ENCODE measurements at places on chromosomes 5 and 9. TPM values are rescaled to one million over a fixed set of nuclear protein-coding genes. Genes with fewer than 3 reads are reported as not detected.

The GLE1 gene
- 25.0 TPM for total RNA-seq

The POLR3G gene
- total RNA-seq = 7.9 TPM

The SECISBP2 gene
- 15.4 TPM for total RNA-seq

The TNIP1 gene
- 91.4 TPM for total RNA-seq

The BSPRY gene
- not detected for total RNA-seq

The CLIC3 gene
- total RNA-seq = 14.8 TPM

The MAP1B gene
- total RNA-seq = 149 TPM

The NEUROG1 gene
- total RNA-seq = not detected

GRCh38 chr5:115558388-115558956 is 13.9 kb upstream of the FEM1C start:
- DNase-seq = no peak
- peaks cover 12% of the 10 kb centered on the region for H3K36me3 ChIP-seq
- peak overlapping the region; percentile 88 for H3K27ac ChIP-seq
- H3K27me3 ChIP-seq = no peaks in the 10 kb centered on the region
- peaks cover 59% of the 10 kb centered on the region for H3K4me1 ChIP-seq

- peaks cover 3% of the 10 kb centered on the region for H3K27me3 ChIP-seq
- DNase-seq = peak; percentile 17
Observed at GRCh38 chr5:137264041-137264440, 235.1 kb downstream of the SPOCK1 start.

DNA sequence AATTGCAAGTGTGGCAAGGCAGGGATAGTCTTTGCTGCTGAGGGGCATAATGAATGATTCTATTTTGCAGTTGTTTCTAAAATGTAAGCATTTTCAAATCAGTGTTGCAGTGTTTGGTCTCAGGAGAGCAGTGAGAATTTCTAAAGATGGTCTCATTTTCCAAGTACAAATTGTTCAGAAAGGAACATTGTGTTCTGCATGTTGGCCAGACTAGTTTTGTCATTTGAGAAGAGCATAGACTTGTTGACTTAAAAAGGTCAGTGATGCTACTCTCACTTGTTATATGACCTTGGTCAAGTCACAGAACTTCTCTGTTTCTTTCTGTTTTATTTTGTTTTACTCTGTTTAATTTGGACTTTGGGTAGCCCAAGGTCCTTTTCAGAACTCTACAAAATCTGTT is 344.6 kb downstream of the OSTF1 start:
- H3K27me3 ChIP-seq = peaks cover 2% of the 10 kb centered on the region
- no peak overlapping the region for H3K27ac ChIP-seq
- DNase-seq = no peak
- 0 out of 2 replicates have a peak, but pooled peaks cover 6% of the 10 kb centered on the region for H3K36me3 ChIP-seq
- H3K4me1 ChIP-seq = no peaks in the 10 kb centered on the region

- DNase-seq = no peak
- H3K4me1 ChIP-seq = peaks cover 12% of the 10 kb centered on the region
- no peaks in the 10 kb centered on the region for H3K36me3 ChIP-seq
- peak overlapping the region; percentile 86 for H3K4me3 ChIP-seq
- H3K27me3 ChIP-seq = peaks cover 44% of the 10 kb centered on the region
- H3K27ac ChIP-seq = no peak overlapping the region
Observed at GRCh38 chr5:76402251-76402885, 717 bp upstream of the IQGAP2 start.

GRCh38 chr9:116387934-116388698 is 234.5 kb downstream of the PAPPA start:
- H3K27ac ChIP-seq = peak overlapping the region; percentile 11
- peaks cover 51% of the 10 kb centered on the region for H3K4me1 ChIP-seq
- peaks cover 40% of the 10 kb centered on the region for H3K36me3 ChIP-seq
- peaks cover 1% of the 10 kb centered on the region for H3K27me3 ChIP-seq

DNA sequence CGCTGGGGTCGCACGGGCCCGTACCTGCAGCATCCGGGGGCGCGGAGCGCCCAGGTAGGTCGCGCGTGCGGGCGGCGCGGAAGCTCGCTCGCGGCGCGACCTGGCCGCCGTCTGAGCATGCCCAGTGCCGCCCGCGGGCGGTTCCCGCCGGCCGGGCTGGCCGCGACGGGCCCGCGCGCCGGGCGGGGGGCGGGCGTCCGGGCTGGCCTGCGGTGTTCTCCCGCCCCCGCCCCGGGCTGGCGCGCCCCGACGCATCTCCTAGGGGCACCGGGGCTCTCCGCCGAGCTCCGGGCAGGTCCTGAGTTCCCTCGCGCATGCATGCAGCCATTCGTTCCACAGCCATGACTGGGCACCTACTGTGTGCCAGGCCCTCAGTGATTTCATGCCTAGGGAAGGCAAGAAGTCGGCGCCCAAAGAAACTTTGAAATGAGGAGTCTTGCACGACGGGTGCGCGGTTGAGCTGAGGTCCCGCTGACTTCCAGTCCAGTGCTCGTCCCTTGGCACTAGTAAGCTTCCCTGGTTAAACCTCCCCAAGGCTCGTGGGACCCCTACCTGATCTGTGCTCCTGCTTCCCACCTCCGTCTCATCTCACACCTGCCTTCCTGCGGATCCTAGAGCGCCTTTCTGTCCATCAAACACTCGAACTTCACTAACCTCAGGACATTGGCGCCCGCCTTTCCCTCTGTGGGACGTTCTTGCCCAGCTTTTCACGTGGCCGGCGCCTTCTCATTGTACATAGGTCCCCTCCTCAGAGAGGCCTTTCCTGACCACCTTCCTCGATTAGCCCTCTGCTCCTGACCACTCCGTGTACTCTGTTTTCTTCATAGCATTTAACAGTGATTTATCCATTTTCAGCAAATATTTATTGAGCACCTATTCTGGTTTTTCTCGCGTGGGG is at the start of gene PTPN3:
PTPN3 (minus strand) TSS at position 113 of the 898 bp plus-strand sequence. CDS start 34,873 bp downstream, outside the sequence.
- H3K27me3 ChIP-seq = peaks cover 53% of the 10 kb centered on the region
- no peak within 1 kb of the TSS for H3K27ac ChIP-seq
- H3K4me3 ChIP-seq = no peak within 1 kb of the TSS
- H3K36me3 ChIP-seq = no peaks in the 10 kb centered on the region
- H3K4me1 ChIP-seq = no peaks in the 10 kb centered on the region
- no peak for DNase-seq

GRCh38 chr9:35000535-35001284 is 11.2 kb downstream of the DNAJB5 start:
- peak overlapping the region; percentile 53 for H3K4me3 ChIP-seq
- peaks cover 10% of the 10 kb centered on the region for H3K36me3 ChIP-seq
- peaks cover 59% of the 10 kb centered on the region for H3K4me1 ChIP-seq
- H3K27me3 ChIP-seq = peaks cover 3% of the 10 kb centered on the region
- DNase-seq = peak; percentile 82

- no peak for DNase-seq
- no peak overlapping the region for H3K4me3 ChIP-seq
Observed at GRCh38 chr5:177132136-177133095, 1.2 kb upstream of the NSD1 start.

DNA sequence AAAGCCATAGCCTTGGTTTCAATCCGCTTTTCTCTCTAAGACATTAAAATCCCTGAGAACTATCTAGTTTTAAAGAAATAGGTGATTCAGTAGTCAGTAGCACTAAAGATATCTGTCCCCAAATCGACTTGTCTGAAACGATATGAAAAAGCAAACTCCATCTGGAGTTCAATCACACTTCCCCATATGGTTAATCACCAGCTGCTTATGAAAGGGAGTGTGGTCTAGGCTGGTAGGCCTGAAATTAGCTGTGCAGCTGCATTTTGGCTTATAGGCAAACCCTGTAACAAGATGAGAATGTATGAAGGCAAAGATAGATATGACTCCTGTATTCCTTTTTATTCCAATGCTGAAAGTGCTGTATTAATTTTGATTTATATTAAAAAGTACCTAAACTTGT is 65.9 kb downstream of the DMRTA1 start:
- no peaks in the 10 kb centered on the region for H3K27me3 ChIP-seq
- H3K4me3 ChIP-seq = no peak overlapping the region
- H3K4me1 ChIP-seq = no peaks in the 10 kb centered on the region
- DNase-seq = no peak

DNA sequence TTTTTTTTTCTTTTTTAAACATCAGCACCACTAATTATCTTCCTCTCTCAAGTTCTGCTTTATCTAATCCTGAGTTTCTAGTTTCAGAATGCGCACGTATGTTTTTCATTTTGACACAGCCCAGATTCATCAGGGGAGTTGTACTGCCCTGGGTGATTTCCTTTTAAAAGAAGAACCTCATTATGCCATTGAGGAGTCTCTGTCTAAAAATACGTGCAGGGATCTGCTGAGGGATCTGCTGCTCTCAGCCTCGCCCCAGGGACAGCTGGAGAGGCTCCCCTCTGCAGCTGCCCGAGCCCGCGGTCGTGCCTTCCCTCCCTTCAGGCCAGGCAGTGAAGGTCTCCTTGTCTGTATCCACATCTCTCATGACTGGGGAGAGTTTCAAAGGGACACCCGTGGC is 273.1 kb downstream of the ARHGEF28 start:
- H3K36me3 ChIP-seq = peaks cover 14% of the 10 kb centered on the region
- H3K27me3 ChIP-seq = no peaks in the 10 kb centered on the region
- H3K4me3 ChIP-seq = no peak overlapping the region
- H3K4me1 ChIP-seq = peaks cover 18% of the 10 kb centered on the region
- H3K27ac ChIP-seq = no peak overlapping the region
- DNase-seq = no peak

DNA sequence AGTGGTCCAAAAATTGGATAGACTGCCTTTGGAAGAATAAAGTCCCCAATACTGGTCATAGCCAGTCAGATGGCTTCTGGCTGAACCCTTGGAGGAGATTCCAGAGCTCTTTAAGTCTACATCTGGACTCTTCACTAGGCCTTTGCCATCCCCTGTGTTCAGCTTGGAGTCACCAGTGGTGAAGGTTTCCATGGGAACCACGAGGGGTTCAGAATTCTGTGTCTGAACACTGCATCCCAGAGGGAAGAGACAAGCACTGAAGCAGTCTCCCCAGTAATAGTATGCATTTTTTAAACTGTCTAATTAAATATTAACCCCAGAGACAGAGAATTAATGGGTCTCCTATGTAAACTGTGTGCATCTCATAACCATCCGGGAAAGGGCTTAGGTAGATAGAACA is 38.2 kb downstream of the POU4F3 start:
- H3K27ac ChIP-seq = no peak overlapping the region
- no peaks in the 10 kb centered on the region for H3K4me1 ChIP-seq
- no peaks in the 10 kb centered on the region for H3K36me3 ChIP-seq
- H3K4me3 ChIP-seq = no peak overlapping the region
- H3K27me3 ChIP-seq = peaks cover 31% of the 10 kb centered on the region

DNA sequence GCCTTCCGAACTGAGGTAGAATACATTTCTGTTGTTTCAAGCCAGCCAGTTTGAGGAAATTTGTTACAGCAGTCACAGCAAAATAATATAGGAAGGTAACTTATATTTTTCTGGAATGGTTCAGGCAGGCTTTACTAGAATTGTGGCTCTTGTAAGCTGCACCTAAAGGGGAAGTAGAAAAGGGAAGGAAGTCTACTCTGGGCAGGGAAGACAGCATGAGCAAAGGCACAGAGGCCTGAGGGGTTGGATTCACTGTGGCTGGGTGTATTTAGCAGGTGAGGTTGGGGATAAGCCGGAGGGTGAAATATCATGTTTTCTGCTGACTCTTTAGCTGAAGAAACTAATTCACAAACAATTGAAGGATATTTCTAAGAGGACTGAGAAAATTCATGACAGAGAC is 183.5 kb downstream of the GAS1 start:
- H3K27me3 ChIP-seq = peaks cover 3% of the 10 kb centered on the region
- H3K36me3 ChIP-seq = no peaks in the 10 kb centered on the region
- no peak for DNase-seq

DNA sequence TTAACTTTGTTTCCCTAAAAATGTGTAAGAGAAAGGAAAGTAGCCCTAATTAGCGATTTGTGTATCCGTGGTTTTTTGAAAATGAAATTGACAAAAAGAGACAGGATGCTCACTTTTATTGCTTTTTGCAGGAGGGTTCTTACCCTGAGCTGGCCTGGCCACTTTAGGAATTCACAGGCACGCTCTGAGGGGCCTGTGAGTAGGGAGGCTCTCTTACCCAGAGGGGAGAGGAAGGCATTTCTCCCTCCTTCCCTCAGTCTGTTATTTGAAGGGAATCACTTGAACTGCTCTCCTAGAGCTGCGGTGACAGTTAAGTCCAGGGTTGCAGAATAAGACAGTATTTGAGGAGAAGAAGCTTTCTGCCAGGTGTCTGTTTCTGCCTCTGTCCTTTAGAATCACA is 16.7 kb downstream of the PIK3R1 start:
- H3K36me3 ChIP-seq = peaks cover 5% of the 10 kb centered on the region
- peaks cover 2% of the 10 kb centered on the region for H3K27me3 ChIP-seq
- no peak overlapping the region for H3K4me3 ChIP-seq
- H3K4me1 ChIP-seq = peaks cover 21% of the 10 kb centered on the region
- DNase-seq = no peak

GRCh38 chr5:34591723-34592122 is 64.4 kb upstream of the RAI14 start:
- no peaks in the 10 kb centered on the region for H3K36me3 ChIP-seq
- no peak for DNase-seq
- no peak overlapping the region for H3K4me3 ChIP-seq
- H3K27ac ChIP-seq = no peak overlapping the region
- H3K4me1 ChIP-seq = peaks cover 34% of the 10 kb centered on the region
- no peaks in the 10 kb centered on the region for H3K27me3 ChIP-seq

- H3K36me3 ChIP-seq = peaks cover 36% of the 10 kb centered on the region
- H3K4me3 ChIP-seq = no peak overlapping the region
- peak overlapping the region; percentile 71 for H3K27ac ChIP-seq
- H3K4me1 ChIP-seq = peaks cover 58% of the 10 kb centered on the region
- H3K27me3 ChIP-seq = 0 out of 2 replicates have a peak, but pooled peaks cover 3% of the 10 kb centered on the region
Observed at GRCh38 chr9:132006677-132007370, 72.8 kb downstream of the MED27 start.

DNA sequence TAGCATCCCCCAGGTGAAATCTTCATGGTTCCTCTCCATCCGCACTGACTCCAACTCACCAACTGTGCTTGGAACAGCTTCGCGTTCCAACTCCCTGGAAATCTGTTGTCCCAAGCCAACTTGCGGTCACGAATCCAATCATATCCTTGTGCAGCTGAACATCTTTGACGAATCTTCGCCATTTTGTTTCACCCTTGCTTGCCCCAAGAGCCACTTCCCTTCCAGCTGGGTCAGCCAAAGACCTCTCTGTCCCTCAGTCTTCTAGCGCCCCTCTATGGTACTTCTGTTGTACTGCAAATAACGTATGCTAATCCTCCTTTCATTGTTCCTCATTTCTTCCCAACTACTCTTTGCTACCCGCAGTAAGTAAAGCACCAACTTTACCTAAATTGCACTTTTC is 61.0 kb upstream of the TARS1 start:
- H3K4me1 ChIP-seq = peaks cover 21% of the 10 kb centered on the region
- no peak for DNase-seq
- H3K27me3 ChIP-seq = no peaks in the 10 kb centered on the region
- H3K36me3 ChIP-seq = peaks cover 22% of the 10 kb centered on the region
- H3K27ac ChIP-seq = no peak overlapping the region
- no peak overlapping the region for H3K4me3 ChIP-seq

DNA sequence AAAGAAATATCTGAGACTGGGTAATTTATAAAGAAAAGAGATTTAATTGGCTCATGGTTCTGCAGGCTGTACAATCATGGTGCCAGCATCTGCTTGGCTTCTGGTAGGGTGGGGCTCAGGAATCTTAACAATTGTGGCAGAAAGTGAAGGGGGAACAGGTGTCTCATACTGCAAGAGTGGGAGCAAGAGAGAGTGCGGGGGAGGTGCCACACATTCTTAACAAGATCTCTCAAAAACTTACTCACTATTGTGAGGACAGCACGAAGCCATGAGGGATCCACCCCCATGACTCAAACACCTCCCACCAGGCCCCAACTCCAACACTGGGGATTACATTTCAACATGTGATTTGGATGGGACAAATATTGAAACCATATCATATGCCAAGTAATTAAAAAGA is 70.1 kb upstream of the PANK3 start:
- DNase-seq = no peak
- H3K36me3 ChIP-seq = peaks cover 4% of the 10 kb centered on the region
- peaks cover 32% of the 10 kb centered on the region for H3K4me1 ChIP-seq
- H3K27me3 ChIP-seq = peaks cover 2% of the 10 kb centered on the region
- no peak overlapping the region for H3K4me3 ChIP-seq

GRCh38 chr5:38753776-38754175 is 92.0 kb upstream of the OSMR start:
- DNase-seq = no peak
- H3K4me1 ChIP-seq = peaks cover 10% of the 10 kb centered on the region
- peaks cover 12% of the 10 kb centered on the region for H3K27me3 ChIP-seq

Data from HFFc6 (cell line).